ENCODE measurements at places on chromosomes 2 and 18.

DNA sequence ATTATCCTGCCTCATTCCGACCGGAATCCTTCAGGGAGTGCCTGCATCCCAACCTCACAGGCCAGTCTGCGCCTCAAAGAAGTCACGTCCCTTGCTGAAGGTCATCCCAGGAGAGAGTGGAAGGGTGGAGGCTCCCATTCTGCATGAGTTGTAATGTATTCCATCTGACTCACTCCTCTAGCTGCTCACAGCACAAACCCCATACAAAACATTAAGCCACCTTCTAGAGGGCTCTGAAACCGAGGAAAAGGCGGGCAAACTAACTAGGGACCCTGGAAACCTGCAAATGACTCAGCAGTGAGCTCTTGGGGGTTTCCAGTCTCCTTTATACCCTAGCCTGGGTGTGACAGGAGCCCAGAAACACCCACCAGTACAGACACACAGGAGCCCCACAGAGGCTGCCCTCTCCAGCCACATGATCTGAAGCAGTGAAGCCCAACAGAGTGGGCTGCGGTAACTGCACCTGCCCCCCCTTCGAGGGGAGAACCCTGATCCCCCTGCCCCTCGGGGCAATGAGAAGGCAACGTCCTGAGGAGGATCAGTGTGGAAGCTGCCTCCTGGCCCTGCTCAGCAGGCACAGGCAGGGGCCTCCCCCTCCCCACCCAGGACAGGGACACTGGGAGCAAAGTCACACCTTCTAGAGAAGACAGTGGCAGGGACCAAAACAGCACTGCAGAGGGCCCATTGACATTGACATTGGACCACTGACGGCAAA lies 69.3 kb upstream of the SNTG2 start:
- DNase-seq = no peak

GRCh38 chr2:66364495-66365333 lies 70.2 kb upstream of the MEIS1 start:
- DNase-seq = no peak

- DNase-seq = no peak
These were observed 218.6 kb downstream of the DYM start for GRCh38 chr18:49241852-49242251.

DNA sequence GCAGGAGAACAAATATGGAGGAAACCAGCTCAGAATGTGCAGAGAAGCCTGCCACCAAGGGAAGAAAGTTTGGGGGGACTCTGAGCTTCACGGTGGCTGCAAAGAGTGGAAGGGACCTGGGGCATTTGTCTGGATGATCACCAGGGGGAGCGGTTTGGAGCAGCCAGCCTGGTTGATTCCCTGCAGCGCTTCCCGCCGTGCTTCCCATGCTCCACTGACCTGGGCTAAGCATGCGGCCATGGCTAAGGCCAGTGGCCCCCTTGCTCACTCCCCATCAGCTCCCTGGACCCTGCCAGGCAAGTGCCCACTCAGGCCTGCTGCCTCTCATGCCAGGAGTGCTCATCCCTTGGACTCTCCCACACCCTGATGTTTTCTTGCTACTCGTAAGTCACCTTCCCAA lies 27.0 kb downstream of the NTSR2 start:
- no peak for DNase-seq

DNA sequence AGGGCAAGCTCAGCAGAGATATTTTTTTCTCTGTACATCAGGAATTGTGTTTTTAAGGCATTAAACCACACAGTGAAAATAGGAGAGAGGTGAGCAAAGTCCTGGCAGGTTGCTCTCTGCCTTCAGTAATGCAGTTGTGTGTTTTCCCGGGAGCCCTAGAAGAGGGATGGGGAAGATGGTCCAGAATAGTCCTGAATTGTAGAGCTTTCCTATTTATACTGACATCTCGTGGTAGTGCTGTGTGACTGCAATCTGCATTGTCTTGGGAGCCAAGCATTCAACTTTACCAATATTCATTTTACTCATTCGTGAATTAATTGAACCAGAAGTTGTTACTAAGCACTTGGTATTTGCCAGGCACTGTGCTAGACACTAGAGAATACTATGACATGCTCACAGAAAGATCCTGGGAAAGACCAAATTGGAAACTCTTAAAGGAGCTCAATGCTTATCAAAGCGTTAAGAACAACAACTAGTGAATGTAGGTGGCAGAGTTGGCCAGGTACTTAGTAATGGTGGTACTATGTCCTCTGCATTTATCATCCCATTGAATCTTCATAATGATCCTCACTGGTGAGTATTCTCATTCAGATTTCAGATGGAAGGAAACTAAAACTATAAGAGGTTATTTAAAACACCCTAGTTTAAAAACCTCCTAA lies 214.6 kb downstream of the TRIB2 start:
- DNase-seq = peak; percentile 25

GRCh38 chr2:191670076-191670475 lies 7.9 kb upstream of the NABP1 start:
- no peak for DNase-seq

GRCh38 chr2:72935611-72935957 lies 18.3 kb downstream of the EMX1 start:
- DNase-seq = no peak

- DNase-seq = no peak
These were observed 160.6 kb upstream of the CDH20 start for GRCh38 chr18:61172624-61173023.

DNA sequence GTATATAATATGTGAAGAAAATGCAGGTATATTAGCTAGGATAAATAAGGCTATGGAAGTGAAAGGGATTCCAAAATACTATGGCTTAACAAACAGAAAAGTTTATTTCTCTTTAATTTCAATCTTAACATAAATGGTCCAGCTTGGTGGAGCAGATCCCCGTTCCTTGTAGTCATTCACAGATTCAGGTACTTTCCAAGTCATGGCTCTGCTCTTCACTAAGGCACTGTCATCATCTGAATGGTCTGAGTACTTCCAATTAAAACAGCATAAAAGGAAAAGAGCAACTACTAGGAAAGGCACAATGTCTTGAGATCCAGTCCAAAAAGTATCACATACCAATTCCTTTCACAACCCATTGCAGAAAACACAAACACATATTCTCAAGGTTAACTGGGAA lies 63.4 kb downstream of the OLA1 start:
- no peak for DNase-seq

GRCh38 chr18:52897611-52898484 lies 557.9 kb downstream of the DCC start:
- no peak for DNase-seq

DNA sequence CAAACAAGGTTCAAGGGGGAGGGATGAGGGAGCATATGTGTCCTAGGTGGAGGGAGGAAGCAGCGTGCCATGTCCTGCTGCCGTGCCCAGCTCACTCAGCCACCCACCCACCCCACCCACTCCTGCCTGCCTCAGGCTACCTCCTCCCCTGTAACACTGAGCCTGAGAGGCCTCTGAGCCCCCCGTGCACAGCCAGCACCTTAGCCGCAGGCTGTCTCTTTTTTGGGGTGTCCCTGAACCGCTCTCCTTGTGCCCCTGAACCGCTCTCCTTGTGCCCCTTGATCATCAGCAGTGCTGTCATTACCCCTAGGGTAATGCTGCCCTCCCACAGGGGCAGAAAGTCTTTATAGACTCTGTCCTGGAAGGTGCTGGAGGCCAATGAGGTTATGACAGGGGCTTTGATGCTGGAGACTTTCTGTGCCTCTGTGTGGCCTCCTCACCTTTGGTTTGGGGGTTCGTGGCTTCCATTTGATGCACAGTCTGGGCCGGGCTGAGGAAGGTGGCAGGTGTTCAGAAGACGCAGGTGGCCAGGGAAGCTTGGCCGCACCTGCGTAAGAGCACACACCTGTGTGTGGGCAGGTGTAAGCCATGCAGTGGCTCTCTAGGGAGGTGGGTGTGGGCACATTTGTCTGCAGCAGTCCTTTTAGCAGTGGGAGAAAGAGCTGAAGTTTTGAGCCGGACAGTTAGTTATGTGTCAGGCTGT lies 140.0 kb downstream of the SEPTIN10 start:
- no peak for DNase-seq

- no peak for DNase-seq
These were observed 188.3 kb downstream of the ANKRD30B start for GRCh38 chr18:14936313-14936712.

GRCh38 chr2:191604154-191604553 lies 73.8 kb upstream of the NABP1 start:
- DNase-seq = no peak

- DNase-seq = no peak
These were observed 194.1 kb downstream of the TPGS2 start for GRCh38 chr18:36634573-36635216.

DNA sequence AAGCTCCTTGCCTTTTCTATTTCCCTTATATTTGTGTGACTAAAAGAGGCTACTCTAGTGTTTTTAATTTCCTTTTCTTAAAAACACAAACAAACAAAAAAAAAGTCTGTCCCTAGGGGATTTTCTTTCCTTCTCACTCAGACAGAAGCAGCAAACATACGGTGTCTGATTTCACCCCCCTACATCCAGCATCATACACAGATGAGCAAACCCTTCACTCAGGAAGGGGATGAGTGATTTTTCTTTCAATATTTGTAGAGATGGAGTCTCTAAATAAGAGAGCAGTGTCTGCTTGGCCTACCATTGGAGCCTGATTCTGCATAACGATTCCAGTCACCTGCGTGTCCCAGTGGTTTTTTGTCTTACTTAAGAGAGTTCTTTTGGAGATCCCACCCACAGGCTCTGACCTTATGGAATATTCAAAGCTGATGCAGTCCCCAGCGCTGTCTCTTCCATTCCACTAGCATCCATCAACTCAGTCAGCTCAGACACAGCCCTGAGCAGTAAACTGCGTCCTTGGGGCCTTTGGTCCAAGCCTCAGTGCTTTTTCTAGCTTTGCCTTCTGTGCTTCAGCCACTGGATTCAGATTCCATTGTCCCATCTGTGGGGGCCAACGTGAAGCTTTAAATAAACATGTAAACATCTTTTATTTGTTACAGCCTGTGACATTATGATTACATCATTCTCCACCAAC lies 52.6 kb upstream of the TPO start:
- DNase-seq = peak; percentile 63

DNA sequence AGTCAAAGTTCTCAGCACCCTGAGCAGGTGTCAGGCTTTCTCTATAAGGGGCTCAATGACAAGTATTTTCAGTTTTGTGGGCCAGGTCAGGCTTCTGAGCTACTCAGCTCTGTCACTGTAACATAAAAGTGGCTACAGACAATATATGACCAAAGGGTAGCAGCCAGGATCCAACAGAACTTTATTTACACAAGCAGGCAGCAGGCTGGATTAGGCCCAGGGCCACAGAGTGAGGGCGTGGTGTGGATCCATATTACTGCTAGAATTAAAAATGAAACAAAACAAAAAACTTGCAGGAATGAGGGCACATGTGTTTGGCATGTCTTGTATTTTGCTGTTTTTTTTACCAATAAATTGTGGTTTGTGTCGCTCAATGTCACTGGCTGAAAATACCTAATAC lies 143.7 kb downstream of the EIPR1 start:
- no peak for DNase-seq

GRCh38 chr2:68045342-68045741 lies 17.5 kb downstream of the C1D start:
- no peak for DNase-seq

Measured in NCI-H345 (cell line).